ENCODE measurements at places on chromosomes 13 and 19.

GRCh38 chr19:46319613-46320012 lies 22.8 kb downstream of the HIF3A start:
- no peak for DNase-seq

GRCh38 chr19:31534786-31535657 lies 185.8 kb upstream of the TSHZ3 start:
- DNase-seq: no peak

DNA sequence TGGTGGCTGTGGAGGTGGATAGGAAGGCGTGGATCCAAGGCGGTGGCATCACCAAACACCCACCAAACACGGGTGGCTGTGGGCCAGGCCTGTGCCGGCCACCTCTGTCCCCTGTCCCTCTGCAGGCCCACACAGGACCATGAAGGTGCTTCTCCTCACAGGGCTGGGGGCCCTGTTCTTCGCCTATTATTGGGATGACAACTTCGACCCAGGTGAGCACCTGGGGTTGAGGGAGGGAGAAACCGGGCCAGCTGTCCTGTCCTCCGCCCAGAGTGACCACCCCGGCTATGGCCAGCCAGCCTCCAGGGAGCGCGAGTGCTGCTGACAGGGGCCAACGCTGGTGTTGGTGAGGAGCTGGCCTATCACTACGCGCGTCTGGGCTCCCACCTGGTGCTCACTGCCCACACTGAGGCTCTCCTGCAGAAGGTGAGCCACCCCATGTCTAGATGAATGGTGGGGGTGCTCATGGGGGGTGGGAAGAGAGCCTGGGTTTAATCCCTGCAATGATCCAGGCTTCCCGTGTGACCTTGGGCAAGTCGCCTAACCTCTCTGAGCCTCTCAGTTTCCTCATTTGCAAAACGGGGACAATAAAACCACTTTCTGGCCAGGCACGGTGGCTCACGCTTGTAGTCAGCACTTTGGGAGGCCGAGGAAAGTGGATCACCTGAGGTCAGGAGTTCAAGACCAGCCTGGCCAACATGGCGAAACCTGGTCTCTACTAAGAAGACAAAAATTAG lies 4.0 kb downstream of the HSD11B1L start:
- no peak for DNase-seq

- no peak for DNase-seq
These were observed 142.1 kb downstream of the PDS5B start for GRCh38 chr13:32728327-32728726.

GRCh38 chr13:61913183-61913582 lies 497.5 kb upstream of the PCDH20 start:
- DNase-seq: no peak

DNA sequence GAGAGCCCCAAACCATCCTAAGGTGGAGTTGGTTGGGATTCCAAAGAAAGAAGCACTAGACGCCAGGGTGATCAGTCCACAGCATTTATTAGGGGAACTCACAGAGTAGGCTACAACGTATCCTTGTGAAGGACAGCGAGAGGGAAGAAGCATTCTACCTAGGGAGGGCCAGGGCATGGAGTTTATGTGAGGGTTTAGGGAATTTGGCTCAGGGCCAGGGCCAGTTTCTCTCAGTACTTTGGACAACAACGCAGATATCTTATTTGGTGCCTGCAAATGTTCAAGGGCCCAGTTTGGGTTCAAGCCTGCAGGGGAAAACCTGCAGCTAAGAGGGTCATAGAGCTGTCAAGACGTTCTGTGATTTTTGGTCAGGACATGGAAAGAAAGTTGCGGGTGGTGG lies 73.9 kb upstream of the GJB6 start:
- DNase-seq: no peak

DNA sequence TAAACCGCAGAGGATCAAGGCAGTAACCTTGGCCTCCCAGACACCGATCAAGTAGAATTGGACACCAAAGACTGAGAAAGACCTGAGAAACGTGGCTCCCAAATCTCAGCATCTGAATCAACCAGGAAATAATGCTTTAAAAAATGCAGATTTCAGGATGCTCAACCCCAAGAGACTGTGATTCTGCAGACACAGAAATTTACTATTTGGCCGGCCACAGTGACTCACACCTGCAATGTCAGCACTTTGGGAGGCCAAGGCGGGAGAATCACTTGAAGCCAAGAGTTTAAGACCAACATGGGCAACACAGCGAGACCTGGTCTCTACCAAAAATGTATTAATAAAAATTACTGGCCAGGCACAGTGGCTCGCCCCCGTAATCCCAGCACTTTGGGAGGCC lies 6.2 kb downstream of the ABCC4 start:
- no peak for DNase-seq

DNA sequence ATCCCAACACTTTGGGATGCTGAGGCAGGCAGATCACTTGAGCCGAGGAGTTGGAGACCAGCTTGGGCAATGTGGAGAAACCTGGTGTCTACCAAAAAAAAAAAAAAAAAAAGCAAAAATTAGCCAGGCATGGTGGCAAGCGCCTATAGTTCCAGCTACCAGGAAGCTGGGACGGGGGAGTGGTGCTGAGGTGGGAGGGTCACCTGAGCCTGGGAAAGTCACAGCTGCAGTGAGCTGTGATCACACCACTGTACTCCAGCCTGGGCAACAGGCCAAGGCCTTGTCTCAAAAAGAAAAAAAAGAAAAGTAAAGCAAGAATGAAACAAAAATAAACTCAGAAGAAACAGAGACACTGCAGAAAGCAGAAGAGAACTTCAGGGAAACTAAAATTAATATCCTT lies 31.6 kb downstream of the MTRF1 start:
- DNase-seq: no peak

GRCh38 chr13:82070416-82070815 lies 1729.5 kb upstream of the SPRY2 start:
- no peak for DNase-seq

DNA sequence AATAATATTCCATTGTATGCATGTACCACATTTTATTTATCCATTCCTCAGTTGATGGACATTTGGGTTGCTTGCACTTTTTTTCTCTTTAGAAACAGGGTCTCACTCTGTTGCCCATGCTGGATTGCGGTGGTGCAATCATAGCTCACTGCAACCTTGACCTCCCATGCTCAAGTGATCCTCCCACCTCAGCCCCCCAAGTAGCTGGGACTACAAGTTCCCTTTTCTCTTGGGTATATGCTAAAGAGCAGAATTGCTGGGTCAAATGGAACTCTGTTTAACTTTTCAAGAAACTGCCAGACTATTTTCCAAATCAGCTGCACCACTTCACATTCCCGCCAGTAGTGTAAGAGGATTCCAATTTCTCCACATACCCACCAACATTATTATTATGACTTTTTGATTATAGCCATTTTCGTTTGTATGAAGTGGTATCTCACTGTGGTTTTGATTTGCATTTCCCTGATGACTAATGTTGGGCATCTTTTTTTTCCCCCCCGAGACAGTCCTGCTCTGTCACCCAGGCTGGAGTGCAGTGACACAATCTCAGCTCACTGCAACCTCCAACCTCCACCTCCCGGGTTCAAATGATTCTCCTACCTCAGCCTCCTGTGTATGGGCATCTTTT lies 7.6 kb upstream of the IPO5 start:
- no peak for DNase-seq

DNA sequence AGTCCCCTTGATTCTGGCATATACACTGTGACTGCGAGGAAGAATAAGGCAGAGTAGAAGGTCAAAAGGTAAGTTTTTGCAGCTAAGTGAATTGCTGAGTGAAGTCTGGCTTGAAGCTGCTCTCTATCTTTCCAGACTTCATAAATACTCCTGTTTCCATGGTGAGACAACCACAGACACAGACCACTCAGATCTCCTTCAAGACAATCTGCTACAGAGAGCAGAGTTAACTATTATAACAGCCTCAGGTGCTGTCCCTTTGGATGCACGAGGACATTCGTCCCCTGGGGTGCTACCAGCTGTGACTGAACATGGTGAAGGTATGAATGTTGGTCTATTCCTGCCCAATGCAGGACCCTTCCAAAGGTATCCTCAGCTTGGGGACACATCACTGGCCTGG lies 104.0 kb downstream of the MYCBP2 start:
- DNase-seq: no peak

DNA sequence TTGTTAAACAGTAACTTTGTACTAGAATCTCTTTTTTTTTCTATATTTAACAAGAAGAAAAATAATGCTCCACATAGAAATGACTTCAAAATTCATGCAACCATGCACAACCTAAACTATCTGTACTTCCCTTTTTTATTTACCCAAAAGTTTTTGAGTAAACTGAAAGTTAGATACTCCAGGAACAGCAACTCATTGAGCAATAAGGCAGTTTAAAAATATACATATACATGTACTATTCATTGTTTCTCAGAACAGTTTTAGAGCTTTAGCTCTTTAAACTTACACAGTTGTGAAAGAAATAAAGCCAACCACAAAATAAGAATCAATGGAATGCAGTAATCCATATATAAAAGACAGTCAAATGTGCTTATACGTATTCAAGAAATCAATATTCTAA lies 39.2 kb downstream of the MTMR6 start:
- no peak for DNase-seq

- no peak for DNase-seq
These were observed 49.4 kb upstream of the KCTD15 start for GRCh38 chr19:33747273-33747672.

GRCh38 chr19:19033426-19034203 lies at the start of the genes ARMC6 and SUGP2:
Gene ARMC6 (plus strand): TSS chr19:19033603. CDS start chr19:19034210, 607 bp downstream.
Gene SUGP2 (minus strand): TSS chr19:19033517. CDS start chr19:19031071, 2,446 bp downstream.
- peak; percentile 96 for DNase-seq

DNA sequence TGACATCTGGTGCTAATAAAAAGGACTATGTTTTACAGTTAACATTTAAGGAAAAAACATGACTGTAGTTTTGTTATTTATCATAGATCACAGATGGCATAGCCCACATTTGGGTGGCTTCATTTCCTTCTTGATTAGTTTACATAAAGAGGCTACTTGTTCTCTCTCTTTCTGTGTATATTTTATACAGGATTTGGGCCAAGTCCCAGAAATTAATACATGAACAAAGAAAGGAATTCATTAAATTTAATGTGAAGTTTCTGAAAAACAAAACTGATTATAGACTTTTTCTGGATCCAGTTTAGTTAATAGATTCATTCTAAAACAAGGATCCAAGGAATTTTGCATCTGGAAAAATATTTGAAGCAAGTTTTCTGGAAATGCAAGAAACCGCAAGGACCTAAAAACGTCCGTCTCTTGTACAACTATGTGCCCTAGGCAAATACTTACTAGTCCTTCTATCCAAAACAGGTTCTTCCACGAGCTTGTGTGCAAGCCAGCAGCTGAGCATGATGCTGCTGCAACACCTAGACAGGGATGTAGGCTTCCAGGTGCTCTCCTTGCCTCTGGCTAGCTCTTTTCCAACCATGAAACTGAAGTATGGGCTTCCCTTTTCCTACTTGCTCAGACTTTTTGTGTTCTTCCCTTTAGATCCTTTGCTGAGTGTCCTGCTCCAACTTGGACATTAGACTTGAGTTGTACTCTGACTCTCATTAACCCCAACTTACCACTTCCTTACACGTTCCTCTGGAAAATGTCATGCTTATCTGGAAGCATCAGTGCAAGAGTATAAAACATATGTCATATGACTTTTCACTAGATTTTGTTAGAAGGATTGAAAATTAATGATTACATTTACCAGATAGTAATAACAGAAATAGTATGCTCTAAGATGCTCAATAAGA lies 161.5 kb upstream of the STARD13 start:
- DNase-seq: no peak

DNA sequence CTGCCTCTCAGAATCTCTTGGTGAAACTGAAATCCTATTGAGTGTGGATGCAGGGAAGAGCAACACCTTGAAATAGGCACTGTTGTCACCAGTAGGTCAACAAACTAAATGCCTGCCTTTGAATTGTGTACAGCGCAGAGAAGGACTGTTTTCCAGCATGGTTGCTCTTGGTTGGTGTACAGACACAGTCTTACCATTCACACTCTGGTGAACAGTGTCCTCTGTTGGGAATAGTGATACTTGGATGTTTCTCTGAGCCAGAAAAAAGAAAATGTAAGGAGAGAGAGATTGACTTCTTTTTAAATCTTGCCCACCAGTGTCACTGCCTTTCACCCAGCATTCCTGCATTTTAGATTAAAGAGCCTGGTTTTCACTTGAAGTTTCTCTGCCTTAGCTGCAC lies 179.7 kb downstream of the STK24 start:
- DNase-seq: no peak

DNA sequence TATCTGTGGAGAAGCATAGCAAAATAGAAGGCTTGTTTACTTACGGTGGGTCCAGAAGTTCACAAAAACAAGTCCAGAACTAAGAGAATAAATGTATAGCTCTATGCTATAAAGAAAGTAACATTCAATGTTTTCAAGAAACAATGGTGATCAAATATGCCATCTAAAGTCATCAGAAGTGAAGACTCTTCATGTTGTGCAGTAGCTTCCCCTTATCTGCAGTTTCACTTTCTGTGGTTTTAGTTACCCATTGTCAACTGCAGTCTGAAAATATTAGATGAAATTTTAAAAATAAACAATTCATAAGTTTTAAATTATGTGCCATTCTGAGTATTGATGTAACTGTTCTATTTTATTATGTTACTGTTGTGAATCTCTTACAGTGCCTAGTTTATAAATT lies 72.5 kb downstream of the EDNRB start:
- no peak for DNase-seq

Data from activated effector memory CD4-positive, alpha-beta T cell treated with anti-CD3 and anti-CD28 coated beads, Interleukin-2, amount 50 U/mL, for 16 hours (primary cell).